WTC11 (cell line): ENCODE measurements at places on chromosomes 7 and 10. TPM values are rescaled to one million over a fixed set of nuclear protein-coding genes. Genes with fewer than 3 reads are reported as not detected.

Gene GDF2
- not detected in 3 replicates for total RNA-seq

Gene FKBP6
- total RNA-seq = 0.09 to 0.11 TPM in 2 of 3 replicates, not detected in the other

Gene ANKRD1
- not detected in 3 replicates for total RNA-seq

Gene PDE6C
- total RNA-seq = not detected in 3 replicates

Gene AASS
- total RNA-seq = 308 to 349 TPM (median 340 TPM) in 3 replicates

Gene GLI3
- 41.0 to 46.2 TPM (median 42.1 TPM) in 3 replicates for total RNA-seq

Gene GHRHR
- 4.0 to 6.6 TPM (median 5.0 TPM) in 3 replicates for total RNA-seq

- peaks cover 12% of the 10 kb centered on the region for H3K4me1 ChIP-seq
- H3K36me3 ChIP-seq = peaks cover 24% of the 10 kb centered on the region
- H3K27me3 ChIP-seq = no peaks in the 10 kb centered on the region
- H3K27ac ChIP-seq = peak overlapping the region; percentile 50; the same call in 1 of the 2 replicates
- no peak overlapping the region for H3K4me3 ChIP-seq
- DNase-seq = no peak
Measured at GRCh38 chr10:13291821-13292773, 7.8 kb downstream of the PHYH start.

DNA sequence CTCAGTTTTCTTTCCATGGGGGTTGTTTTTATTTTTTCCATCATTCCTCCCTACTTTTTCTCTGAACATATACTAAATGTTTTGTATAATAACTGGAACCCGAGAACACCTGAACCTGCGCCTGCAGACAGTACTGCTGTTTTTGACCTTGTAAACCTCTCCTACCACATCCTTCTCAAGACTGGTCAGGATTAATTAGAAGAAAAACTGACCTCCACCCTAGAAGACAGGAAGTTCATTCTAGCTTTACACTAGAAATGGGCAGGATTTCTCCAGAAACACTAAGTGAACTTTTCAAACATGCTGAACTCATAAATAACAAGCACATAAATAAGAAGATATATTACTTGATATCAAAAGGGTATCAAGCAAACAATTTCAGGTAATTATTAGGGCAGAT, 751 bp upstream of the HYCC1 start:
- no peaks in the 10 kb centered on the region for H3K27me3 ChIP-seq
- H3K4me3 ChIP-seq = no peak overlapping the region
- H3K36me3 ChIP-seq = no peaks in the 10 kb centered on the region
- DNase-seq = no peak
- peaks cover 20% of the 10 kb centered on the region for H3K4me1 ChIP-seq
- no peak overlapping the region for H3K27ac ChIP-seq

DNA sequence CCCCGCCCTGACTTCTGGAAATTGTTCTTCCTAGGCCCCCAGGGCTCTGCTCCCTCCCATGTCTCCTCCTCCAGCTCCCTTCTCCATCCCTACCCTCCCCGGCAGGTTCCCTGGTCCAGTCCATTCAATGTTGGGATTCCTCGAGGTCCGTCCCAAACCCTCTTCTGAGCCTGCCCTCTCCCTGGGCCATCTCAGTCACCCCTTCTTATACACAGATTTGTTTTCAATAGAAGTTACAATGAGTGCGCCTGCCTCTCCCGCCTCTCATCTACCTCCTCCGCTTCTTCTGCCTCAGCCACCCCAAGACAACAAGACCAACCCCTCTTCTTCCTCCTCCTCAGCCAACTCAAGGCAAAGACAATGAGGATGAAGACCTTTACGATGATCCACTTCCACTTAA, 67.9 kb downstream of the OAT start:
- H3K4me3 ChIP-seq = no peak overlapping the region
- H3K27me3 ChIP-seq = no peaks in the 10 kb centered on the region; the same call in none of the 2 replicates
- H3K36me3 ChIP-seq = no peaks in the 10 kb centered on the region
- no peak overlapping the region; the same call in 1 of the 2 replicates for H3K27ac ChIP-seq
- no peak for DNase-seq

- no peak overlapping the region for H3K27ac ChIP-seq
- H3K36me3 ChIP-seq = no peaks in the 10 kb centered on the region
- no peaks in the 10 kb centered on the region; the same call in 1 of the 2 replicates for H3K27me3 ChIP-seq
- DNase-seq = no peak
Measured at GRCh38 chr7:134472572-134473244, 13.8 kb upstream of the AKR1B1 start.

GRCh38 chr10:100808876-100809275, 63.5 kb downstream of the PAX2 start:
- no peak overlapping the region for H3K4me3 ChIP-seq
- peaks cover 4% of the 10 kb centered on the region for H3K27me3 ChIP-seq
- no peak overlapping the region for H3K27ac ChIP-seq
- no peak for DNase-seq
- peaks cover 7% of the 10 kb centered on the region for H3K4me1 ChIP-seq

- H3K36me3 ChIP-seq = no peaks in the 10 kb centered on the region
- DNase-seq = no peak
- no peak overlapping the region for H3K27ac ChIP-seq
- peaks cover 100% of the 10 kb centered on the region for H3K27me3 ChIP-seq
- peak overlapping the region; percentile 88 for H3K4me3 ChIP-seq
Measured at GRCh38 chr10:69572159-69573055, 815 bp downstream of the NEUROG3 start.

DNA sequence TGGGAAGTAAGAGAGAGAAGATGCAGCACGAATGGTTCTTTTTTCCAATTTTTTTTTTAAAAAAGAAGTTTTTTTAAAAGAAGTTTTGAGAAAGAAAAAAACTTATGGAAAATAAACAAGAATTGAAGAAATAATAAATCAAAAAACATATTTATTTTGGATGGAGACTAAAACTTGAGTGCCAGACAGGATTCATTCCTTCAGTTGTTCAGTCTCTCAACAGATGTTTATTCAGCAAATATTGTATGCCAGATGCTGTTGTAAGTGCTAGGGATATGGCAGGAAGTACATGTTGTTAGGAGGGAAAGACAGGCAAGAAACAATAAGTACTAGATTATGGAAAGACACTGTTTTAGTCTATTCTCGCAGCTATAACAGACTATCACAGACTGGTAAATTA, 750.7 kb upstream of the PHF14 start:
- no peaks in the 10 kb centered on the region for H3K36me3 ChIP-seq
- DNase-seq = no peak
- peaks cover 11% of the 10 kb centered on the region for H3K4me1 ChIP-seq
- no peak overlapping the region for H3K4me3 ChIP-seq

GRCh38 chr10:90983914-90984549, 63.1 kb upstream of the ANKRD1 start:
- DNase-seq = no peak
- H3K4me1 ChIP-seq = no peaks in the 10 kb centered on the region
- H3K27ac ChIP-seq = no peak overlapping the region

DNA sequence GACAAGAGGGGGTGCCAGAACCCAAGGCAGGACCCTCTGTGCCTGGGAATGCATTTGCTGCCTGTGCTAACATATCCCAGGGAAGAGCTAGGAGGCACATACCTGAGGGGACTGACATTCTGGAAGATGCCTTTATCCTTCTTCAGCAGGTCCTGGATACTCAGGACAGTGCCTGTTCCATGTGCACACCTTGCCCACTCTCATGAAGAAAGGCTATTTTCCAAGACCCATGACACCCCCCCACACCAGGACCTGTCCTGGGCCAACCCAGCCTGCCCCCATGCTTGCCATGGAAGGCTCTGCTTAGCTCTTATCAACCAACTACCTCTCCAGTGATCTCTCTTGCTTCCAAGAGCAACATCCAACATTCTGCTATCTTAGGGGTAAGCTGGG, 67.2 kb upstream of the CAMK2B start:
- no peak overlapping the region for H3K4me3 ChIP-seq
- H3K27me3 ChIP-seq = no peaks in the 10 kb centered on the region
- peaks cover 17% of the 10 kb centered on the region for H3K36me3 ChIP-seq
- DNase-seq = no peak
- H3K27ac ChIP-seq = no peak overlapping the region

- H3K27ac ChIP-seq = no peak overlapping the region; the same call in 1 of the 2 replicates
- no peaks in the 10 kb centered on the region for H3K36me3 ChIP-seq
- no peak overlapping the region for H3K4me3 ChIP-seq
- no peaks in the 10 kb centered on the region for H3K27me3 ChIP-seq
- no peak for DNase-seq
Measured at GRCh38 chr7:18444826-18445225, 50.7 kb upstream of the HDAC9 start.

GRCh38 chr7:25091176-25091575, 33.9 kb downstream of the CYCS start:
- DNase-seq = no peak
- no peaks in the 10 kb centered on the region for H3K36me3 ChIP-seq
- no peak overlapping the region for H3K27ac ChIP-seq

- H3K4me1 ChIP-seq = peaks cover 10% of the 10 kb centered on the region
- H3K4me3 ChIP-seq = no peak overlapping the region
- H3K27ac ChIP-seq = 0 out of 2 replicates have a peak overlapping the region, but pooled peaks have one; percentile 53
- no peaks in the 10 kb centered on the region for H3K27me3 ChIP-seq
- H3K36me3 ChIP-seq = no peaks in the 10 kb centered on the region
Measured at GRCh38 chr7:7670490-7670889, 29.9 kb downstream of the UMAD1 start.

GRCh38 chr10:118534136-118534535, 61.3 kb downstream of the PRLHR start:
- peaks cover 7% of the 10 kb centered on the region for H3K4me1 ChIP-seq
- H3K27ac ChIP-seq = no peak overlapping the region
- H3K36me3 ChIP-seq = no peaks in the 10 kb centered on the region
- H3K4me3 ChIP-seq = no peak overlapping the region
- H3K27me3 ChIP-seq = no peaks in the 10 kb centered on the region

GRCh38 chr7:77727936-77728701, 31.9 kb downstream of the RSBN1L start:
- no peaks in the 10 kb centered on the region for H3K27me3 ChIP-seq
- no peak for DNase-seq
- peak overlapping the region; percentile 25 for H3K4me3 ChIP-seq
- H3K36me3 ChIP-seq = no peaks in the 10 kb centered on the region

GRCh38 chr7:51014811-51015210, 232.1 kb upstream of the GRB10 start:
- no peak for DNase-seq
- no peak overlapping the region for H3K27ac ChIP-seq
- H3K36me3 ChIP-seq = peaks cover 4% of the 10 kb centered on the region; the same call in 1 of the 2 replicates

DNA sequence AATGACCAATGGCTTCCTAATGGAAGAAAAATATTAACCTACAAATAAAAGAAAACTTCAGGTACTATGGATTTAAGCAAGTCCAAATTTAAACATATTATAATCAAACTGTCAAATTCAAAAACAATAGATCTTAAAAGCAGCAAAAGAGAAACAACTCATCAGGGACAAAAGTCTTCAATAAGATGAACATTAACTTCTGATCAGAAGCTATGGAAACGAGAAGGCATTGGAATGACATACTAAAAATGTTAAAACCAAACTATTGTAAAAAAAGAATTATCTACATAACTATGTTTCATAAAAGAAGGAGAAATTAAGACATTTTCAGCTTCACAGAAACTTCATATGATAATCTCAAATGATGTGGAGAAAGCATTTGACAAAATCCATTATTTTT, 334.7 kb downstream of the ANKRD7 start:
- H3K4me1 ChIP-seq = no peaks in the 10 kb centered on the region
- no peak overlapping the region for H3K27ac ChIP-seq
- no peaks in the 10 kb centered on the region for H3K27me3 ChIP-seq
- no peak overlapping the region for H3K4me3 ChIP-seq

DNA sequence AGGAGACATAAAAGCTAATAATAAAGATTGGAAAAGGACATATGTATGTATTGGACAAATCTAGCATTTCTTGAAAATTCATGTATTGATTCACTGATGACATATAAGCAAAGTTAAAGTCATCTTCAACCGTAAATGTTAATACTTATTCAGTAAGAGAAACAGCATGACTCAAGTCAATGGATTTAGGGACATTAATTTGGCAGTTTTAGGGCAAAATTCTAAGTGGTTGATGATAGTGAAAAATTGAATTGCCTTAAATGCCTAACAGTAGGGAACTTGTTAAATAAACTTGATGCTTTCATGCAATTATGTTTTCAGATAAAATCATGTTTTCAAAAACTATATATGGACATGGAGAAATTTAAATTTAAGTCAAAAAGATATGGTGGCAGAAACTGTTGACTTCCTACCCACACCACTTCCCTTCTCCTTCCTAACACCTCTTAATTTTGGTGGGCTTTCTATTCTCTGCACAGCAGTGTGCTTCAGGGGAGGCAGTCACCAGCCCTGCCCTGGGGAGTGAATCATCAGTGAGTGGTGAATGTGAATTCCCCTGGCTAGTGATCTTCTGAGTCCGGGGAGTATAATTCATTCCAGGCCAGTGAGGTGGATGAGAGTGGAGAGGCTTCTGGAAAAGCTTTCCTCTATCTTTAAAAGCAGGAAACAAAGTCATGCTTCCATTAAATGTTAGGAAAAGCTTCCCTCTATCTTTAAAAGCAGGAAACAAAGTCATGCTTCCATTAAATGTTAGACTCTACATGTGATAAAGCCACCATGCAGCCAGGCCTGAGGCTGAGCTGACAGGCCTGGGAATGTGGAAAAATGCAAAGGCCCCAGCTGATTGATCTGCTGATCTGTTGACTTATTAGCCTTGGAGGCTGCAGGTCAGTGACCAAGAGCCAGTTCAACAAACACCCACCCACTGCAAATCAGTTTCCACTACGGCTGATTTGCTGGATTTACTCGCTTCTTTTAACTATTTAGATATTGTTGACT, 25.2 kb upstream of the ITGB1 start:
- H3K4me1 ChIP-seq = peaks cover 56% of the 10 kb centered on the region
- DNase-seq = no peak
- no peak overlapping the region for H3K4me3 ChIP-seq
- H3K36me3 ChIP-seq = no peaks in the 10 kb centered on the region
- no peak overlapping the region for H3K27ac ChIP-seq

DNA sequence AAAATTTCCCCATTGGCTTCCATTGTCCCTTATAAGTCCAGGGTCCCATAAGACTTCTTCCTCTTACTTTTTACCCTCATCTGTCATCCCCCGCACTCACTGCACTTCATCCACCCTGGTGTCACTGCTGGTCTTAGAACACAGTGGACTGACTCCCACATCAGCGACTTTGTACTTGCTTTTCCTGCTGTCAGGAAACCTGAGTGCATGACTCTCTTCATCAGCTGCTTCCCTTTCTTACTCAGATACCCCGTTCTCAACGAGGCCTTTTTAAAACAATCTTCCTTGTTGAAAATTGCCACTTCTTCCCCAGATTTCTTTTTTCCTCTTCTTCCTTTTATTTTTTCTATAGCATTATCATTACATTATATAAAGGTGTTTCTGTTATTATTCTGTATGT, 305.4 kb downstream of the SDK1 start:
- H3K27me3 ChIP-seq = no peaks in the 10 kb centered on the region
- DNase-seq = no peak
- H3K36me3 ChIP-seq = peaks cover 9% of the 10 kb centered on the region

GRCh38 chr10:98006266-98006665, 24.2 kb downstream of the CRTAC1 start:
- no peaks in the 10 kb centered on the region for H3K36me3 ChIP-seq
- 0 out of 2 replicates have a peak overlapping the region, but pooled peaks have one; percentile 3 for H3K27ac ChIP-seq
- H3K27me3 ChIP-seq = peaks cover 8% of the 10 kb centered on the region; the same call in 1 of the 2 replicates
- peaks cover 49% of the 10 kb centered on the region for H3K4me1 ChIP-seq

DNA sequence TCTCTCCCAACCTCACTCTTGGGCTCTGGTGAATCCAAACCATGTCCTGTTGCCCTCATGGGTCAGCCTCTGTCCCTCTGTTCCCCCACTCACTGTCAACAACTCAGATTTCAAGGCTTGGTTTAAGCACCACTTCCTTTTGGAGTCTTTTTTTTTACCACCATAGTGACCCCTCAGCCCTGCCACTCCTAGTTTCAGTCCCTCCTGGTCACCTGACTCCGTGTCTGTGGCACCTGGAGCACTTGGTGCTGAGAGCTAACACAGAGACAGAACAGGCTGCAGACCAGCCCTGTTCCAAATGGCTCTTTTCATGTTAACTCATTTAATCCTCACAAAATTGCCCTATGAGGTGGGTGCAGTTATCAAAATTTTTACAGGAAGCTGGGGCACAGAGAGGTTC, 53.6 kb upstream of the SMNDC1 start:
- H3K4me3 ChIP-seq = no peak overlapping the region
- peak overlapping the region; percentile 37; the same call in 1 of the 2 replicates for H3K27ac ChIP-seq
- DNase-seq = no peak
- H3K4me1 ChIP-seq = peaks cover 55% of the 10 kb centered on the region
- H3K27me3 ChIP-seq = no peaks in the 10 kb centered on the region; the same call in 1 of the 2 replicates
- no peaks in the 10 kb centered on the region for H3K36me3 ChIP-seq
